Activated CD8-positive, alpha-beta T cell treated with anti-CD3 and anti-CD28 coated beads, Interleukin-2, amount 10 ng/mL, durations not matched to agents 7 days and 5 days (primary cell): ENCODE measurements at places on chromosomes 12 and 14. TPM values are rescaled to one million over a fixed set of nuclear protein-coding genes. Genes with fewer than 3 reads are reported as not detected.
A peak's percentile ranks its signal among the peaks of the same experiment; 100 is the strongest.

The SPIC gene
- not detected for total RNA-seq

- no peak for DNase-seq
These were observed 63.9 kb downstream of the BEGAIN start for GRCh38 chr14:100523131-100523842.

The CYP46A1 gene
- not detected for total RNA-seq

DNA sequence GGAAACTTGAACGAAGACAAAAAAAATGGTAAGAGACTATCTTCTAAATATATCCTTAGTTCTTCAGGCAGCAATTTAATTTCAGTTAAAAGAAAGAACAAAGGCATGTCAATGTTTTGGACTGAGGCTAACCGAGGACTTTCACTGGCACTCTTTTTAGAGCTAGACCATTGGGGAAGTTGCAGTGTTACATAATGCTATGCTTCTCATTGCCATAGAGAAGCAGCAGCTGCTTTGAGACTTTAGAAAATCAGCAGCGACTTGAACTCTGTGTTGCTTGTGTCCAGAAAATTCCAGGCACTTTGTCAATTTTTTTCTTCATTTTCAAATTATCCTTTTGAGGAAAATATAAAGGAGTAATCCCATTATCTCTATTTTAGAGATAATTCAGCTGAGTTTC, 964.2 kb downstream of the NRXN3 start:
- DNase-seq = no peak

GRCh38 chr14:93811676-93812075, 23.4 kb upstream of the PRIMA1 start:
- DNase-seq = no peak

- no peak for DNase-seq
These were observed 604 bp downstream of the GALNT4 start for GRCh38 chr12:89523843-89524540.

The ZNF26 gene
- total RNA-seq = 20.8 TPM

DNA sequence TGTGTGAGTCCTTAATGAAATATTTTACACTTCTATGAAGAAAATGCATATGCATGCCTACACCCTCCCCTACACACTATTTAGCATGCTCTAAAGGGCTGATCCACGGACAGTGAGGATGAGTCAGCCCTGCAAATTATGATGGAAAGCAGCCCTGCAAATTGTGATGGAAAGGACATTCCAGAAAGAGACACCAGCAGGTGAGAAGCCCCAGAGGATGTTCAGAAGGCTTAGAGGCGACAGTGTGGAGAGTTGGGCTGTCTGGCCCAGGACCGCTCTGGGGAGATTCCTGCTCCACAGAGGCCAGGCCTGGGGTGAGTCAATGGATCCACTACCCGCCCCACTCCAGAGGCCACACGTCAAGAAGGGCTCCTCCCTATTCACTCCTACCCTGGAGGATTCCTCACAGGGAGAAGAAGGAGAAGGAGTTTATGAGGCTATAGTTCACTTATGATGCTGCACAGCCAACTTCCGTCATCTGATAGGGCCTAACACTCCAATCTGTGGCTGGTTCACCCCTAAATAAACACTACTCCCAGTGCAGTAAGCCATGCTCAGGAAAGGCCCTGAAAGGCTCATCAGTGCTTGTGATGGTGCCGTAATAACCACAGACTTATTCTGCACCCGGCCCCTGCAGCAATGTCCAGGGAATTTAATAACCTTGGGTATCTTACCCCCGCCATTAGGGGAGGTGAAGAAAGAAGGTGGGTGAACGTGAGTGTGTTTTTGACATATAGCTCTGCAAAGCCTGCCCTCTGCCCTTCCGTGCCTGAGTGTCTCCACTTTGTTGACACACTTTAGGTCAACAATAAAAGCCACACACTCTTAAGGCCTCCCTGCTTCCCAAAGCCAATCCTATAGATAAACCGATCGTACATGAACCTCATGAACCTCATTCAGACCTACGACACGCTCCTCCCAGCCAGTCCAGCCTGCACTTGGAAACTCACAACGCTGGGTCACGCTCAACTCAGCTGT, 46.4 kb downstream of the CLMN start:
- DNase-seq = no peak

DNA sequence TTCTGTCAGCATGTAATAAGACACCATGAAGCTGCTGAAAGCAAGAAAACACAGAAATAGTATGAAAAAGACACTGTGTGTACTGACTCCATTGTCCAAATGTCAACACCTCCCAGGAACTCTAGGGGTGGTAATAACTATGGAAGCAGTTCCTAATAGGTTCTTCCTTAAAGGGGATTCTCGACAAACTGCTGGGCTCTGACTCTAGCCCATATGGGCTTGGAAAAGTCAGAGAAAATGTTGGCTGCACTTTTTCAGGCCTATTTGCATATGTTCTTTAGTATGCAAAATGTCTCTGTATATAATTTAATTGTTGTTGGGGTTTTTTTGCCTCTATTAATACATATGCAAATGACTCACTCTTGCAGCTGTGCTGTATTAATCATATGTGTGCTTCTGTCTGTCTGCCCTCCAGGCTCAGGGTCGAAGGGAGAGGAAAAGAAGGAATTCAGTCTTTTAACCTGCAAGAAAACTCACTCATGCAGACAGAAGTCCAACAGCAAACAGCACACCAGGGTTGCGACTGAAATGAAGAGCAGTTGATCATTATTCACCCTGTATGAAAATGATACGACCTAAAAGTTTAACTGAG, 317.6 kb downstream of the SOX5 start:
- DNase-seq = no peak

GRCh38 chr14:89315493-89316470, 101.3 kb downstream of the FOXN3 start:
- DNase-seq = no peak

GRCh38 chr14:51613416-51613815, 38.3 kb upstream of the FRMD6 start:
- no peak for DNase-seq

DNA sequence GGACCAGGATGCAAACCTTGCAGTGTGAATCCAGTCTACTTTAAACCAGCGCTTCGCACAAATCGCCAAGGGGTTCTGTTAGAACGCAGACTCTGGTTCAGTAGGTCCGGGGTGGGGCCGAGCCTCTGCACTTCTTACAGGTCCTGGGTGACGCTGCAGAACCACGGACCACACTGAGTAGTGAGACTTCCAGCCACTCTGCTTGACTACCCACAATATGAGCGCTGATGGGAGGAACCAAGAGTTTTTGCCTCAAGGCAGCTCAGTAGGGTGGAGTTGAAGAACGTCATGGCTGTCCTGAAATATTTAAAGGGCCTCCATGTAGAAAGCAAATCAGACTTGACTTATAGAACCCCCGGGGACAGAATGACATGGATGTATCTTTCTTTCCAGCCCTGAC, 138.0 kb upstream of the CRY1 start:
- no peak for DNase-seq

The APOF gene
- not detected for total RNA-seq

GRCh38 chr14:68584786-68585185, 208.1 kb downstream of the ZFP36L1 start:
- DNase-seq = no peak

GRCh38 chr12:47507221-47507620, 198.6 kb downstream of the RPAP3 start:
- DNase-seq = no peak

DNA sequence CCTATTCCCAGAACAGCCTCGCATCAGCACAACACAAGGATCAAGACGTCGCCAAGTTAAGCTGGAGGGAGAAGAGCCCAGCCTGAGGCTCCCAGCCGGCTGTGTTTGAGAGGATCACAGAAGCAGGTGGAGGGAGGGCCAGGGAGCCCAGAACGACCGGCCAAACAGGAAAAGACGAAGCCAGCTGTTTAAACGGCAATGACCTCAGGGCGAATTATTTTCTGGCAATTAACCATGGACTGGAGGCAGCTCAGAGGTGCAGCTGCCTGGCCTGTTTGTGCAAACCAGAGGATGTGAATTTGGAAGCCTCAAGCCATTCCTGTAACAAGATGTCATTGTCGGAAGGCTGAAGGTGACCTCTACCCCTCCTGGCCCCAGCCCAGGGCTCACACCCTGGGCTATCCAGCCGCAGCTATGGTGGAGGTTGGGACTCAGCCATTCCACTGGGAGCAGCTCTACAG, 175.8 kb upstream of the PRMT8 start:
- DNase-seq = no peak

GRCh38 chr12:92597997-92598396, 104.8 kb upstream of the PLEKHG7 start:
- no peak for DNase-seq

DNA sequence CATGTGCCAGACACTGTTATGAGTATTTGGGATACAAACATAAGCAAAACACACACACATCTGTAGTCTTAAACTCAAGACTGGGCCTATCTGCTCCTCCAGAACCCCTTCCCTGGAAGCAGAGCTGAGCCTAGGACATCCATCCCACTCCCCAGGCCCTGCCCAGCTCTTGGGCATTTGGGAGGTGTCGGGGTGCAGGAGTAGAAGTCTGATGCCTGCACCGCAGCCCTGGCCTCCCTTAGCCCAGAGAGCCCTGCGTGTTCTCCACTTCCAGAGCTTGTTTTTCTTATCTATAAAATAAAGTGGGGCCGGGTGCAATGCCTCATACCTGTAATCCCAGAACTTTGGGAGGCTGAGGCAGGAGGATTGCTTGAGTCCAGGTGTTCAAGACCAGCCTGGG, 11.7 kb downstream of the HSP90AA1 start:
- DNase-seq = no peak

DNA sequence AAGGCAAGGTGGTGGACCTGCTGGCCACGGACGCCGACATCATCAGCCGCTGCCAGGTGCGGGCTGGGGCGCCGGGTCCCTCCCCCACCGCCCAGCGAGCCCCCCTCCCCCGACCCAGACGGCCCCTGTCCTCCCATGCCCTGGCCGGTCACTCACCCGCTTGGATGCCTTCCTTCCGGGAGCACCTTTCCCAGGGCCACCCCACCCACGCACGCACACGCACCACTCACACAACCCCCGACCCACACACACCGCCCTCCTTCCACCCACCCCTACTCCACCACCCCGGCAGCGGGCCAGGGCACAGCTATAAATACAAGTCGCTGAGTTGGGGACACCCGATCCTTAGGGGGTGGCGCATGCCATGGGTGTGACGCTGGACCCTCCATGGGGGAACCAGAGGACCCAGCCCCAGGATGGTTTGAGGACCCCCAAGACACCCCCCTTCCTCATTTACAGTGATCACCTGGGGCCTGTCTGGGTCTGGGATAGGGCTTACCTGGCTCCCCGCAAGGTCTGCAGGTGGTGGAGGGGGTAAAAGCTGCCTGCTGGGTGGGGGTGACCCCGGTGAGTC, 465 bp downstream of the ADSS1 start:
- peak; percentile 29 for DNase-seq

The SLC10A1 gene
- total RNA-seq = not detected

DNA sequence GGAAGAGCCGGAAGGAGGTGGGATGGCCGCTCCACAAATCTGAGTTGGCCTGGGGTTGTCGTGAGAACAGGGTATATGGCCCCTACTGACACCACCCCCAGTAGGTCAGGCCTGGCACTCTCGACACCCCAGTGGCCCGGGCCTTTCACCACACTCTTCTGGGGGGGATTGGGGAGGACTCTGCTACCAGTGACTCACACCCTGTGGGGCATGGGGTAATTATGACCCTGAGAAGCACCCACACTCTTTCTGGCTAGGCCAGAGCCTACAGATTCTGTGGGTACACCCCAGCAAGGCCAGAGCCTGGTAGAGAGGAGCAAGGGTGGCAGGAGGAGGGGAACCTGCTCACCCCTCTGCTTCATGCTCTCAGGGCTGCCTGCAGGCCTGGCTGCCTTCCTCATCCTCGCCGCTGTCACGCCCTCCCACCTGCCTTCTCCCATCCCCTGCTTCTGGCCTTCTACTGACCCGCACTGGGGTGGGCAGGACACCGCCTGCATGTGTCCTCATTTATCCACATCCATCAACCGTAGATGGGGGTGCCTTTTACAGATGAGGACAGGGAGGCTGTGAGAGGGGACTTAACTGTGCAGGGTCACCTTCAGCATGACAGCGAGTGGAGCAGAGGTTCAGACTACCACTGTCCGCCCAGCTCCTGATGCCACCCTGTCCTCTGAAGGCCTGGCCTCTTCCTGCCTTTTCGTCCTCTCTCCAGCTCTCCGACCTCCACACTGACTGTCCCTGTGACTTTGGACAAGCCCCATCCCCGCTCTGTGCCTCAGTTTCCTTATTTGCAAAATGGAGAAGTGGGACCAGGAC, 18.4 kb downstream of the ASB2 start:
- no peak for DNase-seq

The CDH24 gene
- total RNA-seq = 1.6 TPM

DNA sequence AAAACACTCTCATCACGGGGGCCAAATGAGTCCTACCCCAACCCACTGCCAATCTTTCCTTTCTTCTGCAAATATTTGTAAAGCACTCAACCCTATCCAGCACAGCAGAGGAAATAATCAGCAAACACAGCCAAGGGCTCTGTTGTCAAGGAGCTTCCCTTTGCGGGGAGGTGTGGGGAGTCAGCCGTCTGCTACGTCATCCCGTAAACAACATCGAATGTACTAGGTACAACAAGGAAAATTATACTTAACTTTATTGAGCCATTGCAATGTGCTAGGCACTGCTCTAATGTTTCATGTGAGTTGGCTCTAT, 22.8 kb downstream of the TMEM63C start:
- DNase-seq = no peak

DNA sequence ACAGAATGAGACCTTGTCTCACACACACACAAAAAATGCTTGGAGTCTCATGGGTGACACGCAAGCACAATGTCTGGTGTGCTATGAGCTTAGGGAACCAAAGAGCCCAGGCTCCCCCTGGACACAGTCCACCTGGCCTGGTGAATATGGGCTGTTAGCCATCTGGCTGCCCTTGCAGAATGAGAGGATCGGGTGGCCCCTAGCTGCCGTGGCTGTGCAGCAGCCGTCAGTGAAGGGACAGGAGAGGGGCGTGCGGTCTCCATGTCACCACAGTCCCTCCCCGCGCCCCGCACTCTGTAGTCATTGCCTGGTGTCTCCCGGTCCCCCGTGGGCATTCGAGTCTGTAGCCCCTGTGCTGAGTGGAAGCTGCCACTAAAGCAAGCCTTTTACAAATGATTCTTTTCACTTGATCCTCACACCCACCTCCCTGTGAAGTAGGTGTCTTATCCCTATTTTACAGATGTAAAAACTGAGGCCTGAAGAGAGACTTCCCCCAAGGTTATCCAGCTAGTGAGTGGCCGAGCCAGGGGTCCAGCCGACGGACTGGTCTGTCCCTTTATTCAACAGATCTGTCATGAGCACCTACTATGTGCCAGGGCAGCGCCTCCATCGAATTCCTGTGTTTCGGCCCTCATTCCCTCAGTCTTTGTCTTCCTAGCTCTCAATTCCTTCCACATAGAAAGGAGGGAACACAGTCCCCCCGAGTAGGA, 18.8 kb downstream of the MVK start:
- DNase-seq = no peak

GRCh38 chr14:72709916-72710611, 183.8 kb downstream of the DPF3 start:
- DNase-seq = no peak

- no peak for DNase-seq
These were observed 2.8 kb upstream of the PIWIL1 start for GRCh38 chr12:130334937-130335336.

GRCh38 chr14:103593577-103593976, 30.8 kb downstream of the COA8 start:
- DNase-seq = peak; percentile 27
